Cerebellar nuclear complex (tissue), 1 donor: ENCODE measurements at places on chromosomes 6 and 20.

DNA sequence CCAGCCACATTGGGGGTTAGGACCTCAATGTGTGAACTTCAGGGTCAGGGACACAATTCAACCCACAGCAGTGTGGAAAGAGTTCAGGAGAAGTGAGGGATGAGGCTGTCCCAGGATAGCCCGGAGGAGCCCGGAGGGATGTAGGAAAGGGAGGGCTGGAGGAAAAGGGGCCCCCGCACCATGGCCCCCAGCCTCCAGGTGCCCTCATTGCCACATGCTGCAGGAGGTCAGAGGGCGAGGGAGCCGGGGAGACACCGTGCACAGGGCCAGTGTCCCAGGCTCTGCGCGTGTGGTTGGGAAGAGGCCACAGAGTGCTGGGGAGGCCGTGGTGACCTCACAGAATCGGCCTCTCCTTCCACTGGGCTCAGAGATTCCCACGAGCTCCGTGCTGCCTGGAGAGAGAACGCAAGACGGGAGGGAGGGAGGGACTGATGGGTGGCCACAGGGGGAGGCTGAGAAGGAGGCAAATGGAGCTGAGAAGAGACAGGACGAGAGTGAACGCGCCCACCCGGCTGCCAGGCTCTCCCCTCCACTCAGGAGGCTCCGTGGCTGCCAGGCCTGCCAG lies 215.1 kb downstream of the DLL1 start:
- no peak for DNase-seq

DNA sequence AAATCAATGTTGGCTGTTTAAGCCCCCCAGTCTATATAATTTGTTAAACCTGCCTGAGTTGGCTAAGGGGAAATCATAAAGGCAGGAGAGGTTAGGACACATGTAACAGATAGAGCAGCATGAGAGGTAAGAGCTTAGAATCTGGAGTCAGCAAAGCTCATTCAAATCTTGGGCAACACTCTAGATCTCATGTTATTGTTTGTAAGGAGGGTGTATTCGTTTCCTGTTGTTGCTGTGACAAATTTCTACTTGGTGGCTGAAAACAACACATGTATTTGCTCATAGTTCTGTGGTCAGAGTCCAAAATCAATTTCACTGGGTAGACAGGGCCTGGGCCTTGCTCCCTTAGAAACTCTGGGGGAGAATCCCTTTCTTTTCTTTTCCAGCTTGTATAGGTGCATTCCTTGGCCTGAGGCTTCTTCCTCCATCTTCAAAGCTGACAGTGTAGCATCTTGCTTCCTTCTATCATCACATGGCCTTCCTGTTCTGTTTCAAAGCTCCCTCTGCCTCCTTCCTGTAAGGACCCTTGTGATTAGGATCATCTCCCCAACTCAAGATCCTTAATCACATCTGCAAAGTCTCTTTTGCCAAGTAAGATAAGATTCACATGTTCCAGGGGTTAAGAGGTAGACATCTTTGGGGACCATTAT lies 4.4 kb downstream of the LY86 start:
- DNase-seq, result no peak

GRCh38 chr6:131112249-131112648 lies 23.0 kb upstream of the AKAP7 start:
- no peak for DNase-seq

DNA sequence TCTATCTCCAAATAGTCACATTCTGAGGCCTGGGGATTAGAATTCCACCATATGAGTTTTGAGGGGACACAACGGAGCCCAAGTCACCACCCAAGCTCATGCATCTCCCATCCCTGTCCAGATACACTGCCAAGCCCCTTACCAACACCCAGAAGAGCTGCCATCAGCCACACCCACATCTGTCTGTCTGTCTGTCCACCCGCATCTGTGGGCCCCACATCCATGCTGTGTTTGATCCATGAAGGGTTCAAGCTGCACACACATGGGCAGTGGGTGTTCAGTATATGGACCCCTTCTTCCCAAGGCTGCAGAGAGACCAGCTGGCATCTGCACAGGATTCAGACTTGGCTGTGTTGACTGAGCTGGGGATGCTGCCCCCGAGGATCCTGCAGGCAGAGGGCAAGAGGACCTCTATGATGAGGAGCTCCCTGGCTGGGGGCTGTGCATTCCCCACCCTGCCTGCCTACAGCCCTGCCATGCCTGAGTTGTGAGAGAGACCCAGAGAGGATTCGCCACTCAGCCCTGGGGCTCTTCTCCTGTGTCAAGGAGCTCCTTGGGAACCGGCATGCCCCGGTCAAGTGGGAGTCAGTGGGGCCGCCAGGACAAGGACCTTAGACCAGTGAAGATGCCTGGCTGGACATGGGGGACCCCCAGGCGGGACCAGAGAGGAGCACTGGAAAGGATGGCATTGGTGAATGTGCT lies 206.4 kb downstream of the SYNDIG1 start:
- DNase-seq, result no peak

- DNase-seq, result no peak
Observed at GRCh38 chr20:47272893-47273590, 83.5 kb downstream of the ZMYND8 start.
